ENCODE measurements at places on chromosomes 2 and 18. TPM values are rescaled to one million over a fixed set of nuclear protein-coding genes. Genes with fewer than 3 reads are reported as not detected.

Gene GALNT14
- total RNA-seq, result 32.3 TPM

Gene ASB18
- total RNA-seq, result not detected

Gene INO80B
- total RNA-seq, result 17.8 TPM

Gene SKOR2
- total RNA-seq, result not detected

Gene SOX11
- 11.2 TPM for total RNA-seq

Gene PLGLB2
- 0.11 TPM for total RNA-seq

All from Daoy (cell line).